Stimulated activated CD8-positive, alpha-beta memory T cell treated with anti-CD3 and anti-CD28 coated beads, Interleukin-15, amount 100 ng/mL, for 24 hours (primary cell): ENCODE measurements at places on chromosomes 16 and 17.

- no peak for DNase-seq
Measured at GRCh38 chr17:42329025-42329976, 41.0 kb downstream of the STAT5A start.

- no peak for DNase-seq
Measured at GRCh38 chr17:76404976-76405563, 20.7 kb downstream of the SPHK1 start.

- no peak for DNase-seq
Measured at GRCh38 chr17:44865931-44866330, 18.2 kb downstream of the HIGD1B start.

- DNase-seq = no peak
Measured at GRCh38 chr16:86476956-86477534, 33.3 kb upstream of the FOXF1 start.

DNA sequence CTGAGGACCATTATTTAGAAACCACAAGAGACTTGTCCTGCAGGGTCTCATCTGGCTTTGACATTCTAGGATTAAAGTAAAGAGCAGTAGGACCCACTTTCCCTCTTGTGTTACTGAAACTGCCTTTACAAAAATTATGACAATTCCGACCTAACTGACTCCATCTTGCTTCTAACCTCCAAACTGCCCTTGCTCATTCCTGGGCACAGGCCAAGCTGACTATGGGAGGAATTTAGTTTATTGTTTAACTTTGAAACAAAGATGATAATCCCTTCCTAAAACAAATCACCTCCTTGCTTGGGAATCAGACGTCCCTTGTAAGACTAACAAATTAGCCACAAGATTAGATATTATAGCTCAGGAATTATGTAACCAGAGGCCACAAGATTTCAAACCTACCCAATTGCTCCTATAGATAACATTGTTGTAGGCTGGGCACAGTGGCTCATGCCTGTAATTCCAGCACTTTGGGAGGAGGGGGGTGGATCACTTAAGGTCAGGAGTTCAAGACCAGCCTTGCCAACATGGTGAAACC is 87.0 kb upstream of the FBXO47 start:
- no peak for DNase-seq
